ENCODE measurements at places on chromosomes 5 and 9. TPM values are rescaled to one million over a fixed set of nuclear protein-coding genes. Genes with fewer than 3 reads are reported as not detected.

Gene CDH9
- not detected for total RNA-seq

GRCh38 chr5:143698574-143698973, 113.4 kb upstream of the HMHB1 start:
- H3K36me3 ChIP-seq, result no peaks in the 10 kb centered on the region
- H3K4me1 ChIP-seq, result no peaks in the 10 kb centered on the region
- H3K27me3 ChIP-seq, result no peaks in the 10 kb centered on the region
- no peak for DNase-seq

Gene ABL1
- 22.8 TPM for total RNA-seq

DNA sequence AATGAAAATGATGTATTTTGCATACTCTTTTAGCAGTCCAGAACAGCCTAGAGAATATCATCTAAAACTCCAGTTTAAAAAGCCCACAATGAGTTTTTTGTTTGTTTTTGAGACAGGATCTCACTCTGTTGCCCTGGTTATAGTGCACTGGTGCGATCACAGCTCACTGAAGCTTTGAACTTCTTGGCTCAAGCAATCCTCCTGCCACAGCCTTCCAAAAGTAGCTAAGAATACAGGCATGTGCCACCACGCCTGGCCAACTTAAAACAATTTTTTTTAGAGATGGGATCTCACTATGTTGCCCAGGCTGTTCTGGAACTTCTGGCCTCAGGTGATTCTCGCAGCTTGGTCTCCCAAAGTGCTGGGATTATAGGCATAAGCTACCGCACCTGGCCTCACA, 175.7 kb downstream of the FBN2 start:
- H3K27me3 ChIP-seq, result no peaks in the 10 kb centered on the region
- H3K4me3 ChIP-seq, result no peak overlapping the region
- H3K4me1 ChIP-seq, result no peaks in the 10 kb centered on the region
- no peak for DNase-seq

DNA sequence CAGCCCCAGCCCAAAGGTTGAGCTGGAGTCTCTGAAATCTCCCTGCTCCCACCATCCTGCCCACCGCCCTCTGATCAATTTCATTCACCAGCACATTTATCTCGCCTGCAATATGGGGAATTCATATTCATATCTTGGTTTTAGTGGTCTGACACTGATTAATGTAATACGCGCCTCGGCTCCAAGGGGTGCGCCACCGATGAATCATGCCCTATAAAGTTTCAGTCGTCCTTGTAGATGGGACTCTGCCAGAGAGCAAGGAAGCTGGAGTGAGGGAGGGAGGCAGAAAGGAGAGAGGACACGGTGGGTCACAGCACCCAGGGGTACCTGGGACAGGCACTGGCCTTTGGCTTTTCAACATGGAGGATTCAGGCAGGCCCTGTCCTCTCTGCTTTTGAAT, 8.9 kb downstream of the IRX1 start:
- H3K36me3 ChIP-seq, result no peaks in the 10 kb centered on the region
- no peaks in the 10 kb centered on the region for H3K4me1 ChIP-seq
- no peaks in the 10 kb centered on the region for H3K27me3 ChIP-seq
- DNase-seq, result no peak
- H3K4me3 ChIP-seq, result no peak overlapping the region

Gene C5orf46
- 59.9 TPM for total RNA-seq

Gene IL31RA
- 1.6 TPM for total RNA-seq

- no peaks in the 10 kb centered on the region for H3K27me3 ChIP-seq
- H3K27ac ChIP-seq, result no peak overlapping the region
- no peak overlapping the region for H3K4me3 ChIP-seq
- DNase-seq, result no peak
Observed at GRCh38 chr5:121660142-121660541, 191.5 kb upstream of the FTMT start.

DNA sequence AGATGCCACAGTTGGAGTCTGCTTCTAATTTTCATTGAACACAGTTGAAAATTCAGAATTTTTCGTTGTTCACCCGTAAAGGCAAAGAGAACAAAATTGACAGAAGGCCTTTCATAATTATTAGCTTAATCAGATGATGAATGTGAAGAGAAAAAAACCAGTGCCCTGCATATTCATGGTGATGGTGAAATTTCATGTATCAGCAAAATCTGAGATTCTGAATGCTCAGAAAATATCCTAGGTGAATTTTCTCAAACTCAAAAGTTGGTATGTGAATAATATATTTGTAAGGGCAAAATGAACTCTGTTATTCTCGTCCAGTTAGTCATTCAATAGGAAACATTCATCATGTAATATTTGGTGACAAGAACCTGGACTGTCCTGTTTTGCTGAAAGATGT, 135.9 kb upstream of the DHFR start:
- H3K4me3 ChIP-seq, result no peak overlapping the region
- H3K36me3 ChIP-seq, result peaks cover 8% of the 10 kb centered on the region

Gene CCNO
- 5.3 TPM for total RNA-seq

DNA sequence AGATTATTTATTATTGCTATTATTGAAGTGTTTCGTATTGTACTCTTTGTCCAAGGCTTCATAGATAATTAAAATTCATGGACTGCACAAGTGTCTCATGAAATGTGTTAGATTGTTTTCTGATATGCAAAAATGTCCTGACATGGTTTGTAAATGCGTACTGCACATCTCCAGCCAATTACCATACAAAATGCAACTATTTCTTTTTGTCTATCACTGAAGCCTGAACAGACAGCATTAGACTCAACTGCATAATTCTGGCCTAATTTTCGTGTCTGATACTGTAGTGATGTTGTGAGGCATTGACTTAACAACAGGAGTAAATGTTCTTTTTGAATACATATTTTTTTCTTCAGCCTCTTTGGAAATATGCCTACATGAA, 498.2 kb upstream of the CD180 start:
- H3K27me3 ChIP-seq, result no peaks in the 10 kb centered on the region
- no peak overlapping the region for H3K4me3 ChIP-seq
- no peak overlapping the region for H3K27ac ChIP-seq
- no peaks in the 10 kb centered on the region for H3K4me1 ChIP-seq

DNA sequence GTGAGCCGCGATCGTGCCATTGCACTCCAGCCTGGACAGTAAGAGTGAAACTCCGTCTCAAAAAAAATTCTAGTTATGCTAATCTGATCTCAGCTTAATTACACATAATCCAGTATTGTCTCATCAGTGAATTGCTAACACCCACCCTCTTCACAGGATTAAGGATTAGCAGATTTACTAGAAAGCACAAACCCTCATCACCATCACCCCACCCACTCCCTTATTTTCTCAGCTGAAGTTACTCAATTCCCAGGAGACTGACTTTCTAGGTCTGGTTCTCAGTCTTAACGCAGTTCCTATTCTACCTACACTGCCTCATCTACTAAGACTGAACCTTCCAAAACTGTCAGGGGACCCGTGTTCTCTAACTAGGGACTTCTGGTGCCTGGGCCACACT, 9.0 kb downstream of the TOR1B start:
- DNase-seq, result no peak
- H3K27me3 ChIP-seq, result no peaks in the 10 kb centered on the region
- no peak overlapping the region for H3K27ac ChIP-seq

Gene AJM1
- 1.4 TPM for total RNA-seq

- H3K27ac ChIP-seq, result no peak overlapping the region
- no peaks in the 10 kb centered on the region for H3K36me3 ChIP-seq
- DNase-seq, result peak; percentile 16
- no peaks in the 10 kb centered on the region for H3K4me1 ChIP-seq
- no peaks in the 10 kb centered on the region for H3K27me3 ChIP-seq
Observed at GRCh38 chr5:128315671-128316070, 222.4 kb downstream of the FBN2 start.

Gene FAM163B
- not detected for total RNA-seq

- H3K27me3 ChIP-seq, result no peaks in the 10 kb centered on the region
- no peak overlapping the region for H3K27ac ChIP-seq
- no peaks in the 10 kb centered on the region for H3K36me3 ChIP-seq
- H3K4me3 ChIP-seq, result no peak overlapping the region
- no peak for DNase-seq
Observed at GRCh38 chr5:73387149-73387591, 61.4 kb downstream of the FOXD1 start.

GRCh38 chr9:6893350-6894131, 135.8 kb downstream of the KDM4C start:
- DNase-seq, result no peak
- H3K4me1 ChIP-seq, result no peaks in the 10 kb centered on the region
- H3K4me3 ChIP-seq, result no peak overlapping the region
- no peak overlapping the region for H3K27ac ChIP-seq
- H3K27me3 ChIP-seq, result no peaks in the 10 kb centered on the region
- H3K36me3 ChIP-seq, result no peaks in the 10 kb centered on the region

DNA sequence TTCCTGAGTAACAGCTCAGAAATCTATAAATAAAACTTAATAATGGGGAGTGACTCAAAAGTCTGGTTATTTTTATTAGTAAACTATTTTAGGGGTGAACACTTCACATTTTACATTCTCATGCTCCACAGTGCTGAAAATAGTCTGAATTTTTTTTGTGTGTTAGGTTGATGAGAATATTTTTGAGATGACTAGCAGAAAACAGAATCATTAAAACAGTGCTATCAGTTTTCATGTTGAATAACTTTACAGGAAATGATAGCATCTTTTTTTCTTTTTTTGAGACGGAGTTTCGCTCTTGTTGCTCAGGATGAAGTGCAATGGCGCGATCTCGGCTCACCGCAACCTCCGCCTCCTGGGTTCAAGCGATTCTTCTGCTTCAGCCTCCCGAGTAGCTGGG, 60.3 kb downstream of the TMC1 start:
- peak; percentile 43 for DNase-seq
- H3K4me3 ChIP-seq, result no peak overlapping the region
- peak overlapping the region; percentile 39 for H3K27ac ChIP-seq
- H3K36me3 ChIP-seq, result no peaks in the 10 kb centered on the region

GRCh38 chr5:31901807-31902530, 263.0 kb downstream of the PDZD2 start:
- 0 out of 2 replicates have a peak, but pooled peaks cover 5% of the 10 kb centered on the region for H3K4me1 ChIP-seq
- H3K27ac ChIP-seq, result no peak overlapping the region
- no peak for DNase-seq
- H3K4me3 ChIP-seq, result no peak overlapping the region
- H3K36me3 ChIP-seq, result no peaks in the 10 kb centered on the region

DNA sequence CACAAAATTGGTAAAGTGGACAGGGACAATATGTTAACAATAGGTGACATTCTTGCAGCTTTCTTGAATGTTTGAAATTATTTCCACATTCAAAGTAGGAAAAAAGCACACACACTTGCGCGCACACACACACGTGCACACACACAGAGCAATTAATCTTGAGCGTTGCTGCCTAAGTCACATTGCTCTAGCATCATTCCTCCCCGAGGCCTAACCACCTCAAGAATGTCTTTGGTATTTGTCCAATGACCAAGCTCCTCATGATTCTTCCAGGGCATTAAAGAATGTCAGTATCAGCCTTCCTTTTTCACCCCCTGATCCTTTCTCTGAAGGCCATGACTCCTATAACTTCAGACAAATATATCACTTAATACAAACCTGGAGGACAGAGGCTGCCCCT, 198.1 kb downstream of the NPR3 start:
- no peaks in the 10 kb centered on the region for H3K36me3 ChIP-seq
- H3K4me1 ChIP-seq, result no peaks in the 10 kb centered on the region
- H3K27me3 ChIP-seq, result no peaks in the 10 kb centered on the region
- H3K4me3 ChIP-seq, result no peak overlapping the region
- no peak for DNase-seq

- no peaks in the 10 kb centered on the region for H3K27me3 ChIP-seq
- H3K27ac ChIP-seq, result no peak overlapping the region
- H3K4me1 ChIP-seq, result peaks cover 9% of the 10 kb centered on the region
- DNase-seq, result peak; percentile 97
- peak overlapping the region; percentile 76 for H3K4me3 ChIP-seq
- H3K36me3 ChIP-seq, result no peaks in the 10 kb centered on the region
Observed at GRCh38 chr5:9544502-9545135, 1.3 kb downstream of the SEMA5A start.

Gene CCDC187
- total RNA-seq, result not detected

GRCh38 chr9:126386776-126387175, 60.1 kb downstream of the MVB12B start:
- H3K4me3 ChIP-seq, result no peak overlapping the region
- H3K4me1 ChIP-seq, result peaks cover 37% of the 10 kb centered on the region
- H3K27ac ChIP-seq, result no peak overlapping the region
- no peak for DNase-seq
- peaks cover 4% of the 10 kb centered on the region for H3K36me3 ChIP-seq
- no peaks in the 10 kb centered on the region for H3K27me3 ChIP-seq

GRCh38 chr5:39160576-39161213, 58.7 kb downstream of the FYB1 start:
- H3K4me1 ChIP-seq, result peaks cover 27% of the 10 kb centered on the region
- no peaks in the 10 kb centered on the region for H3K27me3 ChIP-seq
- H3K27ac ChIP-seq, result no peak overlapping the region
- DNase-seq, result no peak
- H3K4me3 ChIP-seq, result no peak overlapping the region
- H3K36me3 ChIP-seq, result no peaks in the 10 kb centered on the region

Gene CYLC2
- total RNA-seq, result not detected

All from PC-3 (cell line).